ENCODE measurements at places on chromosomes 7 and 10. TPM values are rescaled to one million over a fixed set of nuclear protein-coding genes. Genes with fewer than 3 reads are reported as not detected.

- no peak overlapping the region for H3K4me3 ChIP-seq
- no peaks in the 10 kb centered on the region for H3K4me1 ChIP-seq
- no peak for DNase-seq
- H3K27me3 ChIP-seq: no peaks in the 10 kb centered on the region
- H3K36me3 ChIP-seq: no peaks in the 10 kb centered on the region
Observed at GRCh38 chr7:69301253-69301652, 297.0 kb upstream of the AUTS2 start.

GRCh38 chr7:108454674-108455550, 1.3 kb downstream of the NRCAM start:
- peak overlapping the region; percentile 53 for H3K4me3 ChIP-seq
- no peak overlapping the region for H3K27ac ChIP-seq
- no peak for DNase-seq
- peaks cover 18% of the 10 kb centered on the region for H3K4me1 ChIP-seq

DNA sequence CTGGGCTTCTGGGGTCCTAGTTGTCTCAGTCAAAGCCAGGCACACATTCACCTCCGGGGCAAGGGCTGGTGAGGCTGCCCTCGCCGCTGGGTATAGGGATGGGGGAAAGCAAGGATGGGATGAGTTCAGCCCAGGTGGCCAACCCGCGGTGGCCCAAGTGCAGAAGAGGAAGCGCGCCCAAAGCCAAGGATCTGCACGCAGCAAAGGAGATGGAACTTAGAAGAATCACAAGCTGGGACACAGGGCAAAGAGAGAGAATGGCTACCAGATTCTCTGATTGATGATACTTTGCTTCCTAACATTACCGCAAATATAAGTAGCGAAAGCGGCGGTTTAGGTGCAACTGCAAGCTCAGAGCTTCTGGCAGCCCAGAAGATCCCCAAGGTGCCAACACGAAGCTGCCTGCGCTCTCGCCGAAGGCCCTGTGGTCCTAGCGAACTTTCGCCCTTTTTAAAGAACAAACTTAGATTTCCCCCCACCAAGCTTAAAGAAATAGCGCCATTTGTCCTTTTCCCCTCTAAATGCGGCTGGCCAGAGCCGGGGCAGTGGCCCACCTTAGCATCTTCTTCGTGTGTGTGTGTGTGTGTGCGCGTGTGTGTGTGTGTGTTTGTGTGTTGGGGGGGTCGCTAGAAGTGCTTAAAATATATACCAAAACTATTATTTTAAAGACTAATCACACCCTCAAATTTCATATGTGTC, 927 bp upstream of the MKX start:
- H3K36me3 ChIP-seq: no peaks in the 10 kb centered on the region
- no peak for DNase-seq
- H3K4me1 ChIP-seq: peaks cover 48% of the 10 kb centered on the region

DNA sequence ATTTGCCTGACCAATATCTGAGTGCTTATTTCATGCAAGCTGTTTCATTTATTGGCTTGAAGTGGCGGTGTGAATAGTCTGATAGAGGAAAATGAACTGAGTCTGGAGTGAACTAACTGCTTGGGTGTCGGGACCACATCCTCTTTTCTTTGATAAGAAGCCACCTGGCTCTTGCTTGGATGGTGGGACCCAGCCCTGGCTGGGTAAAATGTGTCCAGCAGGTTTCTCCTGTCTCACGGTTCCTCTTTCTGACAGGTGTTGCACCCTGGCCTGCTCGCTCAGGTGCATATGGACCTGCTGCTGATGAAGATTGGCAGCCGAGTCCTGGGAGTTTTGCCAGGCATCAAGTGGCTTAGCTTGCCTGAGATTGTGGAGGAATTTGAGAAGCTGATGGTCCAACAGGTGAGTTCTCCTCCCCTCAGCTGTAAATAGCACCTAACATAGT, 1.6 kb downstream of the ADCK2 start:
- no peak for DNase-seq
- H3K4me3 ChIP-seq: peak overlapping the region; percentile 75
- H3K27me3 ChIP-seq: no peaks in the 10 kb centered on the region
- peaks cover 37% of the 10 kb centered on the region for H3K4me1 ChIP-seq
- no peaks in the 10 kb centered on the region for H3K36me3 ChIP-seq

- peaks cover 5% of the 10 kb centered on the region for H3K4me1 ChIP-seq
- H3K36me3 ChIP-seq: no peaks in the 10 kb centered on the region
- no peak for DNase-seq
Observed at GRCh38 chr7:77157446-77157845, 35.0 kb downstream of the CCDC146 start.

CCDC136 gene
- 36.5 TPM for total RNA-seq

ANKRD22 gene
- total RNA-seq: not detected

GRCh38 chr10:69721690-69722310, 79.9 kb upstream of the COL13A1 start:
- H3K27me3 ChIP-seq: no peaks in the 10 kb centered on the region
- no peak overlapping the region for H3K4me3 ChIP-seq
- H3K27ac ChIP-seq: no peak overlapping the region
- H3K36me3 ChIP-seq: no peaks in the 10 kb centered on the region
- DNase-seq: no peak

DNA sequence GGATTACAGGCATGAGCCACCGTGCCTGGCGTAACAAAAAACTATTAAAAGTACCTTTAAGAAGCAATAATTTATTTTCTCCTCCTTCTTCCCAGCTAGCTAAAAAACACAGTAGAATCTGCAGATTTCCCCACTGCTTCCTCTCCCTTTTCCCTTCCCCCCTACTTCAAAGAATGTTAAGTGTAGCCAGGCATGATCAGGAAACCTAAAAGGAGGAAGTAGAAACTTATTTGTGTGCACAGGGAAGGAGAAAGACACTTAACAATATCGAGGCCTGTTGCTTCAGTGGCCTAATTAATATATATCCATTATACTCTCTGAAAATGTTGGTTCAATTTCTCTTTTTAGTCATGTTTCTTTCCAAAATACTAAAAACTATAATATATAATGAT, 127.7 kb downstream of the NRBF2 start:
- no peak overlapping the region for H3K4me3 ChIP-seq
- H3K4me1 ChIP-seq: peaks cover 74% of the 10 kb centered on the region
- no peaks in the 10 kb centered on the region for H3K27me3 ChIP-seq
- H3K36me3 ChIP-seq: no peaks in the 10 kb centered on the region
- DNase-seq: no peak

DNA sequence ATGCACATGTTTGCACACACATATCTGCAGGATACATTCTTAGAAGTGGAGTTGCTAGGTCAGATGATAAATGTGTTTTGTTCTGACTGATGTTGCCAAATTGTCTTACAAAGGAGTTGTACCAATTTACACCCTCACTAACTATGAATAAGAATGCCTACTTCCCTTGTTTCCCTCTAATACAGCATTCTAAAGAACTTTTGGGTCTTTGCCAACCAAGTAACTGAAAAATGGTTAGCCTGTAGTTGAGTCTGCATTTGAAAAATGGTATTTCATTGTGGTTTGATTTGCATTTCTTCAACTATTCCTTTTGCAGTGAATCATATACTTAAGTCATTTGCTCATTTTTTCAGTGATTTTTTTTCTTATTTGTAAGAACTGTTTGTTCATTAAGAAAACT, 48.4 kb downstream of the TMEM26 start:
- H3K4me3 ChIP-seq: no peak overlapping the region
- peaks cover 3% of the 10 kb centered on the region for H3K4me1 ChIP-seq

- no peak for DNase-seq
- no peaks in the 10 kb centered on the region for H3K4me1 ChIP-seq
- no peaks in the 10 kb centered on the region for H3K36me3 ChIP-seq
- no peak overlapping the region for H3K27ac ChIP-seq
- H3K27me3 ChIP-seq: no peaks in the 10 kb centered on the region
Observed at GRCh38 chr7:87105401-87105800, 45.9 kb upstream of the ELAPOR2 start.

DNA sequence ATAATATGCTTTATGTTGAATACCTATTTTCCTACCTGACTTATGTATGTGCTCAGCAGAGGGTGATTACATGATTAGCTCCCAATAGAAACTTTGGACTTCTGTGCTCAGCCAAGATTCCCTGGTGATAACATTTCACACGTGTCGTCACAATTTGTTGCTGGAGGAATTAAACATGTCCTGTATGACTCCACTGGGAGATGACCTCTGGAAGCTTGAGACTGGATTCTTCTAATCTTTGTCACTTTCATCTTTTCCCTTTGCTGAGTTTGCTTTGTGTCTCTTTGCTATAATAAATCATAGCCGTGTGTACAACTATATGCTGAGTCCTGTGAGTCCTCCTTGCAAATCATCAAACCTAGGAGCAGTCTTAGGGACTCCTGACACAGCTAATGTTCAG, 120.9 kb upstream of the LRRTM3 start:
- no peaks in the 10 kb centered on the region for H3K27me3 ChIP-seq
- DNase-seq: no peak
- no peak overlapping the region for H3K27ac ChIP-seq
- no peak overlapping the region for H3K4me3 ChIP-seq
- no peaks in the 10 kb centered on the region for H3K36me3 ChIP-seq

DNA sequence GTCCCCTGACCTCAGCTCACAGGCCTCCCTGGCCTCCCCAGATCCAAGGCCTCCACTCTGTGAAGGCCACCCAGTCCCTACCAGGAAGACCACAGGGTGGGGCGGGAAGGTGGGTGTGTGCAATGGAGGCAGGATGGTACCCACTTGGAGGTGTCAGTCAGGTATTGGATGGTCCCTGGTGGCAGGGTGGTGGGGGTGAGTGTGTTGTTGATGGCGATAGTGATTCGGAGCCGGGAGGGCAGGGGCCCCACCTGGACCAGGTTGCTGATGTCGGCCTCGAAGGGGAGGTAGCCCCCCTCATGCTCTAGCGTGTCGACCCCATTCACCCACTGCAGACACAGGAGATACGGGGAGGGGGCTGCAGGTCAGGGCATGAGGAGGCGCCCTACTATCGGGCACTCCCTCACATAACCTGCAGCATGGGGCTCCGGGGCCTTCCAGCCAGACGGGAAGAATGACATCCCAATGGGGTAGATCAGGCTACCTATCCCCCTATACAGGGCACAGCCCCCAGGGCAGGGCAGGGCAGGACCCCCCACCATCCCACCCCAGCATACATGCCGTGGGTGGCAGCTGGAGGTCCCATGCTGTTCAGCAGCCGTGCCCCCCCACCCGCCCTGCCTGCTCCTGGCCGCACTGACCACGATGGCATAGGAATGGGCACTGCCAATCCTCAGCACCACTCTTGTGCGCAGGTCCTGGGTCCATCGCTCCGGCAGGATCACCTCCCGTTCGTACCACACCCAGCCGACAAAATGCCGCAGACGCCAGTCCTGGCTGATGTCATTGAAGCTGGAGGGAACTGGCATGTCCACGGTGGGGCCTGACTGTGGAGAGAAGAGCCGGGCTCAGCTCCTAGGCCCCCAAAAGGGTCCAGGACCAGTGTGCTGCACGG, 2.2 kb downstream of the GUSB start:
- peaks cover 16% of the 10 kb centered on the region for H3K36me3 ChIP-seq
- no peak for DNase-seq
- H3K27ac ChIP-seq: no peak overlapping the region
- H3K4me3 ChIP-seq: no peak overlapping the region
- H3K4me1 ChIP-seq: peaks cover 26% of the 10 kb centered on the region

ASB13 gene
- total RNA-seq: 18.5 TPM

DNA sequence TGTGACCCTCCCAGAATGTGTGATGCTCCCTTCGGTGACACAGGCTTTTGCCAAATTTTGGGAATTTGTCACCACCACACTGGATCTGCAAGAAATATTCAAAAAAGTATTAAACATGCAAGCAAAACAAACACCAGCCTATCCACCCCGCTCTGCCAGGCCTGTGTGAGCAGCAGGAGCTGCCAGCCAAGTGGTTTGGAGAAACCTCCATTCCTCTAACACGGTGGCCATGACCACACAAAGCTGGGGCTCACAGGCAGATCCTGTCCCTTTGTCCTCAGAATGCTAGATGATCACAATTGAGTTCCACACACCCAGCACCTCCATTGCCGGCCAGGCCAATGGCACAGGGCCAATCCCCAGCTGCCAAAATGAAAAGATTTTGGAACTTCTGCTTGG, 261.9 kb upstream of the PPP2R2D start:
- no peaks in the 10 kb centered on the region for H3K4me1 ChIP-seq
- DNase-seq: no peak
- H3K36me3 ChIP-seq: no peaks in the 10 kb centered on the region

DGKI gene
- total RNA-seq: 0.66 TPM

- no peaks in the 10 kb centered on the region for H3K36me3 ChIP-seq
- no peaks in the 10 kb centered on the region for H3K27me3 ChIP-seq
- no peak for DNase-seq
- no peak overlapping the region for H3K27ac ChIP-seq
Observed at GRCh38 chr7:121178869-121179497, 149.8 kb upstream of the WNT16 start.

GRCh38 chr7:103947026-103947655, 42.3 kb downstream of the RELN start:
- H3K27me3 ChIP-seq: no peaks in the 10 kb centered on the region
- no peak overlapping the region for H3K4me3 ChIP-seq
- no peaks in the 10 kb centered on the region for H3K36me3 ChIP-seq

- no peak overlapping the region for H3K27ac ChIP-seq
- DNase-seq: no peak
- H3K4me3 ChIP-seq: no peak overlapping the region
- H3K36me3 ChIP-seq: no peaks in the 10 kb centered on the region
- no peaks in the 10 kb centered on the region for H3K27me3 ChIP-seq
- H3K4me1 ChIP-seq: peaks cover 11% of the 10 kb centered on the region
Observed at GRCh38 chr7:37947138-37947940, 26.9 kb downstream of the EPDR1 start.

DNA sequence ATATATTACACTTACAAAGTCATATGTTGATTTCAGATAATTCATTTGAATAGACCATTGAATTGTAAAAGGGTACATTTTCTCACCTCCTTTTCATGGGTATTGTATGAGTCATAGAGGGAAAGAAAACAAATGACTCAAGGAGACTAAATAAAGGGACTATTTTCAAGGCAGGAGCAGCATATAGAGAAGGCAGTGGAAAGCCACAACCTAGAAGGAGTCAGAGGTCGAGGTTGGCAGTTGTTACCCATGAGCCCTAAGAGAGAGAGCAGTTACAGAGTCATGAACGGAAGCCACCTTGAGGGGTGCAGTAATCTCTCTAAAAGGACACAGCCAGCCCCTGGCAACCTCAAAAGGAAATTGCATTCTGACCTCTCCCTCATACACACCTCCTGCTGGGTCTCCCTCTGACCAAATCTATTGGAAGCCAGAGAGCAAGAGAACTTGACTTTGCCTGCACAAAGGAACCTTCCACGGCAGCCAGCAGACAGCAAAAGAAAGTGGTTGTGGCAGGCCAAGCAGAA, 137.9 kb downstream of the GRM8 start:
- H3K4me1 ChIP-seq: no peaks in the 10 kb centered on the region
- H3K27ac ChIP-seq: no peak overlapping the region
- H3K36me3 ChIP-seq: no peaks in the 10 kb centered on the region
- no peaks in the 10 kb centered on the region for H3K27me3 ChIP-seq
- DNase-seq: no peak
- H3K4me3 ChIP-seq: no peak overlapping the region

GRCh38 chr7:81366546-81366945, 403.3 kb downstream of the HGF start:
- H3K4me3 ChIP-seq: no peak overlapping the region

DNA sequence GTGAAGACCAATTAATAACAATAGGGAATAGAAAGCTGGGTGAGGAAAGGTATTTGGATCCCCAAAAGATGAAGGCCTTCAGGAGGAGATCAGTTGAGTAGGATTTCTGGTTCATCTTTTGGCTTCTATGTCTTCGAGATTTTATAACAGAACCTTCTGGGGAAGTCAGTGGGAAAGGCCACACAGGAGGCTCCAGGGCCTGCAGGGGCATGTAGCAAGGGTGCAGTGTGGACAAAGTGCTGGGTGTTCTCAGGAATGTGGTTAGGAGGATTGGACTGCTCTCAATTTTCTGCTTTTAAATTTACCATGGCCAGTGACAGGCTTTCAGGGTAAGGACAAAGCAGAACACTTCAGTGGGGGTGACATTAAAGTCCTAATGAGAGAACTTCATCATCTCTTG, 378.0 kb downstream of the CCSER2 start:
- no peaks in the 10 kb centered on the region for H3K27me3 ChIP-seq
- H3K36me3 ChIP-seq: no peaks in the 10 kb centered on the region
- no peak overlapping the region for H3K4me3 ChIP-seq
- no peaks in the 10 kb centered on the region for H3K4me1 ChIP-seq

TCF7L2 gene
- 24.1 TPM for total RNA-seq
